Activated CD8-positive, alpha-beta memory T cell treated with anti-CD3 and anti-CD28 coated beads for 24 hours (primary cell): ENCODE measurements at places on chromosomes 12 and 14.
A peak's percentile ranks its signal among the peaks of the same experiment; 100 is the strongest.

- DNase-seq: no peak
Observed at GRCh38 chr12:77855548-77855947, 24.9 kb downstream of the NAV3 start.

GRCh38 chr14:46048127-46048526 is 603.5 kb downstream of the RPL10L start:
- DNase-seq: no peak

- peak; percentile 83 for DNase-seq
Observed at GRCh38 chr12:122203301-122204166, at the start of gene B3GNT4. Gene B3GNT4 (plus strand): TSS chr12:122203709. CDS start chr12:122204619, 910 bp downstream.

DNA sequence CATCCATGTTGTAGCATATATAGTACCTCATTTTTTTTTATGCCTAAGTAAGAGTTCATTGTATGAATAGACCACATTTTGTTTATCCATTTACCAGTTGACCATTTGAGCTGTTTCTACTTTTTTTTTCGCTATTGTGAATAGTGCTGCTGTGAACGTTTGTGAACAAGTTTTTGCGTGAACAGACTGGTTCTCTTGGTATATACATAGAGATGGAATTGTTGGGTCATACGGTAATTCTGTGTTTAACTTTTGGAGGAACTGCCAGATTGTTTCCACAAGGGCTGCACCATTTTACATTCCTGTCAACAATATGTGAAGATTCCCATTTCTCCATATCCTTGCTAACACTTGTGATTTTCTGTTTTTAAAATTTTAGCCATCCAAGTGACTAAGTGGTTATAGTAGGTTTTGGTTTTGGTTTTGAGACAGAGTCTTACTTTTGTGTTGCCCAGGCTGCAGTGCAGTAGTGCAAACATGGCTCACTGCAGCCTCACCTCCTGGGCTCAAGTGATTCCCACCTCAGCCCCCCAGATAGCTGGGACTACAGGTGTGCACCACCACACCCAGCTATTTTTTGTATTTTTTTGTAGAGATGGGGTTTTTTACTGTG is 68.3 kb upstream of the AMN start:
- DNase-seq: no peak

DNA sequence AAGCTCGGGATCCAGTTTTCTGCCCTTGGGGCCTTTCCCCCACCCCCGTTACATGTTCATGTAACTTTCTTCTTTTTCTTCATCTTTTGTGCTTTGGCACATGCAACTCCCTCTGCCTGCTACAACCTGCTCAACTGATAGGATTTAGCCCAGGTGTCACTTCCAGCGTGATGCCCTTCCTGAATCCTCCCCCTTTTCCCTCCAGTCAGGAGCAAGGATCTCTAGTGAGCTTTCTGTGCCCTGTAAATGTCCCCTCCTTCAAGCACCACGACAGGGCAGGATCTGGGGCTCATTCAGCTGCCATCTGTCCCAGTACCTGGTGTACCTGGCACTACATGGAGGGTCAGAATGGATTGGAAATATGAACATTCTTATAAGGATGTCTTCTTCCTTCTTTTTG is 15.3 kb downstream of the PELI2 start:
- DNase-seq: no peak

DNA sequence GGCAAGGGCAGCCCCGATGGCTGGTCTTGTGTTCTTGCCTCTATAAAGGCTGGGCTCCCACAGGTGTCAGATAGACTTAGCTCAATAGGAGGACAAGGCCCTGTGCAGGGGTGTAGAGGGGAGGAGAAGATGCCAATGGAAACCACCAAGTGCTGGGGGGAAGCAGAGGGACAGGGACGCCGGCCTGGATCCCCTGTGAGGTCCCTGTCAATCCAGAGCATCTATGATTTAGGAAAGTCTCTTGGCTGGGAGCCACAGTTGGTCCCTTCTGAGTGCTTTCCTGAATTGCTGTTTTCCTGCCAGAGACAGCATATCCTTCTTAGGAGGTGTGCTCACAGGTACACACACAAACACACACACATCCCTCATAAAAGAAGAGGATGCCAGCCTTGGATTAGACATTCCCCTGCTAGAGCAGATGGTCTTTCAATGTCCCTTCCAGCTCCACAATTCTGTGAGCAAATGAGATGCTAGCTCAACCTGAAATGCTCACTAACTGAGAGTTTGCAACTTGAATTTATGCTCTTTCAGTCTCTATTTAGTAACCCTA is 62.7 kb downstream of the TTC7B start:
- no peak for DNase-seq

DNA sequence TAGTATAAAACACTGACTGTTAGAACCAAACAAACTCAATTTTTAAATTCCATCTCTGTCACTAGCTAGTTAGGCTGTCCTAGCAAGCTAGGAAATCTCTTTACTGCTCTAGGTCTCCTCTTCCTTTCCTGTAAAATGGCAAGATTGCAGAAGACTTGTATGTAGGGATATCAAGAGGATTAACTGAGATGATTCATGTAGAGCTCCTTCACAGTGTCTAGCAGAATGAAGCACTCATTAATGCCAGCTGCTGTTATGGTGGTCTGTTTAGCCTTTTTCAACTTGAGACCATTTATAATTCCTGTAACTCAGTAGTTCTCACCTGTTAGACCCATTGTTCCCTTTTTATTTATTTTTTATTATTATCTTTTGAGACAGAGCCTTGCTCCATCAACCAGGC is 67.8 kb upstream of the KCNH3 start:
- DNase-seq: no peak

GRCh38 chr14:85165094-85165493 is 364.9 kb upstream of the FLRT2 start:
- no peak for DNase-seq

DNA sequence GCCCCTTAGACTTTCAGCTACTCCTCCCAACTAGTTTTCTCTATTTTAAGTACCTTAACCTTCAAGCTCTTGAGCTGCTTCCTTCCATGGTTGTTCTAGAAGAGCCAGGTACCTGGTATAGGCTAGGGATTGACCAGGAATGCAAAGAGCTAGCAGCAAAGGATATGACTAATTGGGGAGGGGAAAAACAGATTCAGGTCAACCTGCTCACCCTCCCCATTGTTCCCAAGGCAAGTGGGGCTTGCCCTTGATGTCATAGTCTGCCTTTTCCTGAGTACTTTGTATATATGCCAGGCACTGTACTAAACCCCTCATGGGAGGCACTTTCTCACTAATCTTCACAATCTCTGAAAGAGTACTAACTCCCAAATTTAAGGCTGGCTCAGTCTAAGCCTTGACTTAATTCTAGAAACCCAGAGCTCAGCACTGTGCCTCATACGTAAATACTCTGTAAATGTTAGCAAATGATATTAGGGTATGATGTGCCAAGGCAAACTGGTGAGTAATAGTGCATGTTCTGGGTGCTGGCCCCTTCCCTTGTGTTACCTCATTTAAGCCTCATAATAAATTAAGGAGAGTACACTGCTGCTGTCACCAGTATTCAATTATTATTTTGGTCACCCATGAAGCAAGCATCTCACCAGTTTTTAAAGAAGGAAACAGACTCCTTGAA is 42.2 kb downstream of the SUDS3 start:
- no peak for DNase-seq

DNA sequence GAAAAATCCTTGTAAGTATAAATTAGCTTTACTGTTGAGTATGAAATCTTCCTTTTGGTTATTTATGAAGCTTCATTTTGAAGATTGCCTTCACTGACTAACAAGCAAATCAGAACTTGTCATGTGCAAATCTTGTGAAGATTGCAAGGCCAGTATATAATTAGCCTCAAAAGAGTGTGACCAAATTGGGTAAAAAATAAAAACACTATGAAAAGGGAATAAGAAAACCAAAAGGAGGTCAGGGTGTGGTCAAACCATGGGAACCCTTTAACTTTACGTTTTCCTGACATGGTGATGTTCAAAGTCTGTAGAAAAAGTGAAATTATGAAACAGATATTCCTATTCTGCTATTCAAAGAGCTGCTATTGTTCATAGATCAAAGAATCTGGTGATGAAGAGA is 230.3 kb downstream of the BCAT1 start:
- DNase-seq: no peak

GRCh38 chr12:121005346-121005815 is 10.9 kb downstream of the C12orf43 start:
- DNase-seq: peak; percentile 71

DNA sequence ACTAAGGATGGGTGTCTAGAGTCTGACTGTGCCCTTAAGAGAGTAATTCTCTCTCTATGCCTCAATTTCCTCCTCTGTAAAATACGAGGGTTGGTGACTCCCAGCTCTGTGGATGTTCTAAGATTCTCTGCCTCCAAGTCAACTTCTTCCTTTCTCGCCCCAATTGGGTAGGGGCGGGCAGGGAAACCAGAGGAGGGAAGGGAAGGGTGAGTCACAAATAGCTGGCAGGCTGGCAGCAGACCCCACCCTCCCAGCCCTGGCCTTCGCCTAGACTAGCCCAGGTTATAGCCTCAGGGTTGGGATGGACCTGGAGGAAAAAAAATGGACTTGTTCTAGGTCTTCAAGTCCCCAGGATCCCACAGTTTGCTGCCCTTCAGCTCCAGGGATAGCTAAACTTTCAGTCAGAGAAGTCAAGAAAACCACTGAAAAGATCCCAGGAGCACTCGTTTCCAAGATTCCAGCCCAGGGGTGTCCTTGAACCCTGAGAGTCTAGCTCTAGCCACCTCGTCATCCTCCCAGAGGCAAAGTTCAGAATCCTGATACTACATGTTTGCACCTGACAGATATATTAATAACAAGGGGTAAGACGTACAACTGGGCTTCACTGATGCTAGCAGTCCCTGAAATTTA is 2.3 kb downstream of the DGKA start:
- DNase-seq: no peak

DNA sequence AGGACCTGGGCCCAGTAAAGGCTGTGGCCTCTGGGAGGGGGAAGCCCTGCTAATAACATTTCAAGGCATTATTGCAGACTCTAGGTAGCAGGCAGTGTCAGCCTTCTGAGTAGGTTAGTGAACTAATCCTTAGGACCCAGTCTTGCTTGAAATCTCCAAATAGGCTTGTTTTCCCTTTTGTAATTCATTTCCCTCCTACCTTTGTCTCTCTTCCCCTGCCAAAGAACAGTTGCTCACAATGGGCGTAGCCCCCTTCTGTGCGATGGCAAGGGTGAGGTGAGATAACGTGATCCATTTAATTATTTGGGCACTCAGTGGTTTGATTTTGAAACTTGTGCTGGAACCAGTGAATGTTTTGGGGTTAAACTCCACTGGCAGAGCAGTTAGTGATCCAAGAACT is 10.9 kb downstream of the PELI2 start:
- no peak for DNase-seq

DNA sequence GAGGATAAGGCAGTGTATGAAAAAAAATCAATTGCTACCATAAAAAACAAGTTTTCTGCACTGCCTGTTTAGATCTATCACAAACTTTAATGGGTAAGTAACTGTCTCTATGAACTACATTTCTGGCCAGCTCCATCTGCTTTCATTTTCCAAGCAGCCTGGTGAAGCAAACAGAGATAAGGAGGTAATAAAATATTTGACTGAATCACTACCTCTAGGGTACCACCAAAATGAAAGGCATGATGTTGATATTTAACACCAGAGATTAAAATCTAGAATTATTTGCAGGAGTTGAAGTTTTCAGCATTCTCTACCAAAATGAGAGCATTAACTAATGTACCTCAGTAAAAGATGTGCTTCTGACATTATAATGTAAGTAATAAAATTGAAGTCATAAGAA is 863.5 kb upstream of the MGAT4C start:
- DNase-seq: no peak

DNA sequence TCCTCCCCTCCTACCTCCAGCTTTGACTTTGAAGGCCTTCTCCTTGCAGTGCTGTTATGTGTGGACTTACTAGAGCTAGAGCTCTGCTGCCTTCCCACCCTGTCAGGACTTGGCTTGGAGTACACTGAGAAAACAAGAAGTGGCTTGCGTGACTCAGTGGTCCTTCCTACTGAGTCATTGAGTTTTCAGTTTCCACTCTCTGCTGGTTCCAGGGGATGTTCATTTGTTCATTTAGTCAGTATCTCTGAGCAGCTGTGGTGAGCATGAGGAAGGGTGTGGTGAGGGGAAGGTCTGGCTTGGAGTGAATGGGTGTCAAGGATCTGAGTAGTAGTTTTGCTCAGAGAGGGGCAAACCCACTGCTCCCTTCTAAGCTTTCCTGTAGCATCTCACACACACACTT is 17.2 kb upstream of the ELK3 start:
- peak; percentile 75 for DNase-seq

- DNase-seq: no peak
Observed at GRCh38 chr14:47220096-47220495, 455.3 kb downstream of the MDGA2 start.

- DNase-seq: no peak
Observed at GRCh38 chr12:62123721-62124203, 136.4 kb upstream of the USP15 start.

DNA sequence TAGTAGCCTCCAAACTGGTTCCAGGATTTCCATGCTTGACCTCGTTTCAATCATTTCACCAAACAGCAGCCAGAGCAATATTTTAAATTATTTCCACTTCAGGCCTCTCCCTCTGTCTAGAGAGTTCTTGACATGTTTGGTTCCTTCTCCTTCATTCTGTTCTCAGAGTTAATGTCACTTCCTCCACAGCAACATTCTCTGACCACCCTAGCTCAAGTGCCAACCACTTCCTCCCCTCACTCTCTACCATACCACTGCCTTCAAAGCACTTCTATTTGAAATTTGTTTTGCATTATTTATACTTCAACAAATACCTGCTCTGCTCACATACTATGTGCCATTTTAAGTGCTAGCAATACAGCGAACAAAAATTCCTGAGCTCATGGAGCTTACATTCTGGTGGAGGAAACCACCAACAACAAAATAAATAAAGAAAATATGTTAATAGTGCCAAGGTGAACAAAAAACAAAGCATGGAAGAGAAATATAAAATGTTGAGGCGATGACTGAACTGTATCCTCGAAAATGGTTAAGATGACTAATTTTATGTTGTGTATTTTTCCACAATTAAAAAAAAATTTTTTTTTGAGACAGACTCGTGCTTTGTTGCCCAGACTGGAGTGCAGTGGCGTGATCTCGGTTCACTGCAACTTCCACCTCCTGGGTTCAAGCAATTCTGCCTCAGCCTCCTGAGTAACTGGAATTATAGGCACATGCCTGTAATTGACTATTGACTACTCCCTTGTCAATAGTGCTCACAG is 17.3 kb downstream of the BAZ1A start:
- DNase-seq: no peak

DNA sequence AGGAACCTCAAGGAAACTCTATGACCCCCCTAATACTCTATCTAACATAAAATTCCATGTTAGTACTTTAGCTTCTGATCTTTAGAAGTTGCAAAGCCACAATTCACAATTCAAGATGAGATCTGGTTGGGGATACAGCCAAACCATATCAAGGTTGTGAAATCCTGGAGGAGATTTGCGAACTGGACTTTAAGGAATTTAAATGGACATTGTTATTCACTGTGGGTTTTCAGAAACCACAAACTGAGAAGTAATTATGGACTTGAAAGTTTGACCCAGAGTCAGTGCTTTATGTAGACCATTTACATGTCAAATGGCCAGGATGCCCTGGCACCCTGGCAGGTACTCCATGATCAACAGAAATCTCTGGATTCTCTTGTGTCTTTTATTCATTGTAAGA is 14.2 kb upstream of the CDKL1 start:
- DNase-seq: no peak
